Stimulated activated naive CD8-positive, alpha-beta T cell treated with anti-CD3 and anti-CD28 coated beads, Interleukin-15, Interleukin-2, amounts not matched to agents 100 U/mL and 50 U/mL, for 24 hours (primary cell): ENCODE measurements at places on chromosomes 12 and 14.

DNA sequence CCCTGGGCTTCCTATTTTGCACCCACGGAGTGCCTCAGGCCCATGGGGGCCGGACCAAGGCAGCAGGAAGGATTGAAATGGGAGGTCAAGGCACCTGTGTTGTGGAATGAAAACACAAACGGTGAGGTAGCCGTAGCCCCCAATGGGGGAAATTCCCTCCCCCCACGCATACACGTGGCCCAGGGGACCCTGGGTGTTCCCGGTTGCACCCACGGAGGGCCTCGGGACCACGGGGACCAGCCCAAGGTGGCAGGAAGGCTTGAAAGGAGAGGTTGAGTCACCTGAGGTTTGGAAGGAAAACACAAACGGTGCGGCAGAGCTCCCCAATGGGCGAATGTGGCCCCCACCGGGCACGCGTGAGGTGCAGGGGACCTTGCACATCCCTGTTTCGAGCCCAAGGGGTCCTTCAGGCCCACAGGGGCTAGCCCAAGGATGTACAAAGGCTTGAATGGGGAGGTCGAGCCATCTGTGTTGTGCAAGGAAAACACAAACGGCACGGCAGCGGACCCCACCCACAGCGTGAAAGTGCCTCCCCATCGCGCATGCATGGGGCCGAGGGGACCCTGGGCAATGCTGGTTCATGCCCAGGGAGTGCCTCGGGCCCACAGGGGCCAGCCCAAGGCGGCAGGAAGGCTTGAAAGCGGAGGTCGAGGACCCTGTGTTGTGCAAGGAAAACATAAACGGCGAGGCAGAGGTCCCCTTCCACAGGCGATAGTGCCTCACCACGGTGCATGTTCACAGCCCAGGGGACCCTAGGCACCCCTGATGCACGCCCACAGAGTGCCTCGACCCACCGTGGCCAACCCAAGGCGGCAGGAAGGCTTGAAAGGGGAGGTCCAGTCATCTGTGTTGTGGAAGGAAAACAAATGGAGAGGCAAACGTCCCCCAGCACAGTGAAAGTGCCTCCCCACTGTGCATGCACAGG is 376.7 kb downstream of the ALG10 start:
- DNase-seq, result no peak

DNA sequence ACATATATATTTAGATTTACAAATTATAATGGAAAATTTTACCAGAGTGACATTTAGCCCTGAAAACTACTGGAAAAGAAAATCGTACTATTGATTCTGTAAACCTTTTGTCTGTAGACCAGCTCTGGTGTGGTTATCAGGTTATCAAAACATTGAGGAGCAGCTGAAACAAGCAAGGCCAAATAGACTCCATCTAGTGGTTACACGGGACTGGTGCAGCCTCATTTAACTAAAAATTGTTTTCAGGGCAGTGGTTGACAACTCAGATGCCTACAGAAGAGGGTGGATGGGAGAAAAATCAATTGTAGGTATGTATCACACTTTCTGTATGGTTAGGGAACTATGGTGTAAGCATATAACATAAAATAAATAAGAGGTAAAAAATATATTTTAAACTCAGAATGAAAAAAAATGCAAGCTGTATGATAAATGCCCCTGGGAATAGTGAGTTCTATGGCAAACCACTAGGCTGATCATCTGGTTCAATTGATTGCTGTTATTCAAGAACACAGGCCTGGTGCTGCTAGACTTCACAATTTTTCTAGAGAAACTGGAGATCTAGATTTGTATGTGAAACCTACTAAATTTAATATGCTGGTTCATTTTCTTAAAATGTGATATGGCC is 51.2 kb downstream of the ACSS3 start:
- no peak for DNase-seq

DNA sequence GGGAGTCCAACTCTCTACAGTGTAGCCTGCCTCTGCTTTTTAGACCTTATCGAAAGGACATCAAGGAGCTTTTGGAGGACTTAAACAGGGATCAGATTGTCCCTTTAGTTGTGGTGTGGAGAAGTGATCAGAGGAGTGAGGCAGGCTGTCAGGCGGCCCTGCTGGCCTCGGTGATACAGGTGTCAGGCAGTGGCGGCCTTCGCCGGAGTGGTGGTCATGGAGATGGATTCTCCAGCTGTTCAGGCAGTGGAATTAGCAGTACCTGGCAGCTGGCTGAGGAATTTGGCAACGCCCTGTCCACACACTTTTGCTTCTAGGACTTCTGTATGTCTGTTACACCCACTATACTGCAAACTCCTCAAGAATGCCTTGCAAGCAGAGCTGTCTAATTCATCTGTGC is 4.2 kb upstream of the CLMN start:
- DNase-seq, result no peak

- DNase-seq, result no peak
These were observed 14.4 kb downstream of the ASCL4 start for GRCh38 chr12:107788690-107789458.

GRCh38 chr14:45893127-45893526 is 640.1 kb upstream of the MIS18BP1 start:
- no peak for DNase-seq

- no peak for DNase-seq
These were observed 112.3 kb downstream of the NRXN3 start for GRCh38 chr14:78282437-78282836.

DNA sequence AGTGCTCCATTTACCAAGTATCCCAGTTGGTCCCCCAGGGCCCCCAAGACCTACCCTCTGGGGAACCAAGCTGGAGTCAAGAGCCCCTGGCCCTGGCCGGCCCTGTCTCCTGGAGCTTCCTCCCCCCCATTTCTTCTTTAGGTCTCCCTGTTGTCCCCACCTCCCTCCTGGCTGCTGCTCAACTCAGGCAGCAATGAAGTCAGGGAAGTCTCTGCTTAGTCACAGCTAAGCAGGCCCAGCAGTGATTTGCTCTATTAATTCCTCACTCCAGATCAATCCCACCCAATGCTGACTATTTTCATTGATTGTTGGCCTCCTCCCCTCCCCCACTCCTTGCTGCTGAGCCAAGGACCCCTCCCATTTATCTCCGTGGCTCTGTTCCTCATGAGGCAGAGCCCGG is 28.3 kb downstream of the VSX2 start:
- DNase-seq, result no peak

DNA sequence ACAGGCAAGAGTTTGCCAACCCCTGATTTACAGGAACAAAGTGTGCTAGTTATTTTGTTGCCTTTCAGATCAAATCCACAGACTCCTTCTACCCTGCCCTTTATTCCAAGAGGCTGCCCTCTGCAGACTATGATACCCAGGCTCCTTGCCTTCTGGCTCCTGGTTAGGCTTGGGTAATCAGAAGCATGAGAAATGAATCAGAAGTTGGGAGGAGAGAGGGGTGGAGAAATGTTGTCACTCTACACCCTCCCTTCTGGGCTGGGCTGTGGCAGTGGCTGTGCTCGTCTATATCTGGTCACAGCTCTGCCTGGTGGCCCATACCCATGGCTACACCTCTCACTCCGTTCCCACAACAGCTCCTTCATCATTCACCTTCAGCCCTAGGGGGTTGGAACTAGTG is 204.6 kb upstream of the PLXNC1 start:
- no peak for DNase-seq

DNA sequence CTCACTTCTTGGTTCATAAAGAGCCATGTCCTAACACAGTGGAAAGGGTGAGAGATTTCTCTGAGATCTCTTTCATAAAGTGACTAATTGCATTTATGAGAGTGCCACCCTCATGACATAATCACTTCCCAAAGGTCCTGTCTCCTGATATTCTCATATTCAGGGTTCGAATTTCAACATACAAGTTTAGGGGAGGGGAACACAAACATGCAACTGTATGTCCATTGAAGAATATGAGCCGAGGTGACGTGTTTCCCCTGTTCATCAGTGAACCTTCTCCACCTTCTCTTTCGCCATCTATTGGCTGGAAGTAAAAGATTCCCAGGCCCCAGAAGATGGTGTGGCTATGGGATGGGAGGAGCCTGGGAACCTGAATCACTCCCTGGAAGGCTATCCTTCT is 354.2 kb upstream of the ATP2B1 start:
- no peak for DNase-seq

- no peak for DNase-seq
These were observed 5.6 kb upstream of the MYL6B start for GRCh38 chr12:56146492-56147460.

DNA sequence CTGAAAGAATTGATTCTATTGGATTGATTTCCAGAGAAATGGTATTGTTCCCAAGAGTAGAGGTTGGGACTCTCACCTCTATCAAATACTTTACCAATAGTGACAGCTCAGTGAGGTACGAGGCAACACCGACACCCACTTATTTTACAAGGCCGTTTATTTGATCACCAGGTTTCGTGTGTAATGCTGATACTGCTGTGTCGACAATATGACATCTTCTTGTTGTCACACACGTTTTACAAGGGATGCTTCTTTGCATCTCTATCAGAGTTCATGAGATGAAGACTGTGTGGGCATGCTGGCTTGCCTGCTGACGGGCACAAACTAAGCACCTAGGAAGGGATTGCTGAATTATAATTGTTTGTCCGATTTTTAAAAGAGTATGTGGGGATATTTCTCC is 217.8 kb upstream of the EGLN3 start:
- DNase-seq, result no peak

DNA sequence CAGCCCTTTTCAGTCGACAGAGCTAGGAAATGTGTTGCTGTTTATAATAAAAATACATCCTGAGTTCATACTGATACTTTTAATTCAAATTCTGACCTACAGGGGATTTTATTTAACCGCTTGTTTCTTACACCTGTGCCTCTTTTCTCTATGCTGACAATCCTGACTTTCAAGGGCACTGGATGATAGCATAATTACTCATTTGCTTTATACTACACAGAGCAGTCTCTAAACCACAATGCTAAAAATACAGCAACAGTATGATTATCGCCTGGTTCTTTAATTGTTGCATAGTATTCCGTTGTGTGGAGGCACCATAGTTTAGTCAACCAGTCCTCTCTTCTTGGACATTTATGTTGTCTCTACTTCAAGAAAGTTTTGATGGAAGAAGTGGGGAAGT is 372.9 kb downstream of the DPF3 start:
- DNase-seq, result no peak

DNA sequence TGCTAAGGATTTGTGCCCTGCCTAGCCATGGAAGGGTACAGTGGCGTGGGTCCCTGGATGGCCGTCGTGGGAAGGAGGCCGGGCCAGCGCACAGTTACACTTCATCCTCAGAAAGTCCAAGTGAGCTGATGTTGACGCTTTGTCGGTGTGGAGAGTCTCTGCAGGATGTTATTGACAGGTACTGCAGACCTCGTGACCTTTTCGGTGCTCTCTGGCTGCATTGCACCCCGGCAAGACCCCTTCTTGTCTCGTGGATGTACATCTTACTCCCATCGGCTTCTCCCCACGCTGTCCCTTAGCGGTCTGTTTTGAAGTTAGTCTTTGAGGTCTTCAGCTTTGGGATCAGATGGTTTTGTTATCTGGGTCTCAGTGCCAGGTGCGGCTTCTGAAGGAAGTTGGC is 78.4 kb downstream of the EP400 start:
- no peak for DNase-seq

- no peak for DNase-seq
These were observed 176.1 kb downstream of the ADGRD1 start for GRCh38 chr12:131129839-131130238.

GRCh38 chr14:22531451-22532344 is 57.3 kb downstream of the DAD1 start:
- DNase-seq, result no peak

GRCh38 chr12:44464180-44464579 is 411.9 kb downstream of the NELL2 start:
- DNase-seq, result no peak

GRCh38 chr12:53170876-53171724 is 9.4 kb upstream of the ZNF740 start:
- no peak for DNase-seq

DNA sequence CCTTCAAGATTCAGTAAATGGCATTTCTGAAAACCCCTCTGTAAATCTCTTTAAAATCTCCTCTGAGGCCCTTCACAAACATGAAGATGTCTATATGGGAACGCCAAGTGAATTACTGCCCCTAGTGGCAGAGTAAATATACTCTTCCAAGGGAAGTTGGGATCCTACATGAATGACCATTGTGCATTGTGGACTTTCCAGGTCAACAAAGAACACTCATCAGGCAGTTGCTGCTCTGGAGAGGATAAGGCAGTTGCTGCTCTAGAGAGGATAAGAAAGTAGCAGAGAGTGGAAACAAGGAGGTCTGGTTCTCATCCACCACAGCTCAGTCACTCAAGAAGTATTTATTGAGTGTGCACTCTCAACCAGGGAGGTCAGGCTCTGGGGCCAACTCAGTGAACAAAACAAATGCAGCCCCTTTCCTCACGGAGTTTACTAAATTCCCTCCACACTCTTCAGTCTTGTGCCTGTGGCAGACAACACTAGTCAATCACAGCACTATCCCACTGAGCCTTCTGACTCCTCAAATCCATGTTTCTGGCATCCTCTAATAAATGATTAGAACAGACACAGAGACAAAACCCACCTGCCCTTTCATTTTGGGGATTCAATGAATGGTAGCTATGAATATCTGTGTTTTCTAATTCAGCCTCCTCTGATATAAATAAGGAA is 52.9 kb downstream of the SVOP start:
- no peak for DNase-seq

DNA sequence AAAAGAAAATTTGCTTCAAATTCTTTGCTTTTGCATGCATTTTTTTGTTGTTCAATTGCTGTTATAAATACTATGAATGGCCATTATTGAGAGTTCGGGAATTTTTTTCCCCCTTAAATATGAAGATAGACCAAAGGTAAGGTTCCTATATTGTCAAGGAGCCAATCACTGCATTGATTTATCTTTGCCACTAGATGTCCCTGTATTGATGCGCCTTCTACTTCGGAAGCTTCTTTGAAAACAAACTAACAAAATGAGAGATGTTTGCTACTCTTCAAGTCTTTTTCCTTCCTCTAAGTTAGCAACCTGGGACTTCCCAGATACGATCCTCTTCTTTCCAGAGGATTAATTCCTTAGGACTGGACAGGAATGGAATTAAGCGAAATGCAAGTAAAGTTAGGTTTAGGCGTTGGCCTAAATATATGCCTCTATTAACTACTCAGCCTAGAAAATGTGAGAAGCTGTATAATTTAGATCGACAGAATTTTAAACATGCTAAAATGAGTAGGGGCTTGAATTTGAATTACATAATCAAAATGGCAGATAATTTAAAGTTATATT is 318.1 kb downstream of the AEBP2 start:
- no peak for DNase-seq

DNA sequence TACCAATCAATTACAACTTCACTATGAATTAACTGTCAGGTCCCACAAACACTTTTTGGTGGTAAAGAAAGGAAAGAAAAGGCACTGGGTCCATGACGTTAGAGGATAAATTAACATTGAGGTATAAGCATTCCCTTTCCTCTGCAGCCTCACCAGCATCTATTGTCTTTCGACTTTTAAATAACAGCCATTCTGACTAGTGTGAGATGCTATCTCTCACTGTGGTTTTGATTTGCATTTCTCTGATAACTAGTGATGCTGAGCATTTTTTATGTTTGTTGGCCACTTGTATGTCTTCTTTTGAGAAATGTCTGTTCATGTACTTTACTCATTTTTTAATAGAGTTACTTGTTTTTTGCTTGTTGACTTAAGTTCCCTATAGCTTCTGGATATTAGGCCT is 9.4 kb downstream of the ANKS1B start:
- no peak for DNase-seq
